ENCODE measurements at places on chromosomes 1 and 21.

- DNase-seq: no peak
Observed at GRCh38 chr1:196462086-196462485, 146.2 kb downstream of the KCNT2 start.

DNA sequence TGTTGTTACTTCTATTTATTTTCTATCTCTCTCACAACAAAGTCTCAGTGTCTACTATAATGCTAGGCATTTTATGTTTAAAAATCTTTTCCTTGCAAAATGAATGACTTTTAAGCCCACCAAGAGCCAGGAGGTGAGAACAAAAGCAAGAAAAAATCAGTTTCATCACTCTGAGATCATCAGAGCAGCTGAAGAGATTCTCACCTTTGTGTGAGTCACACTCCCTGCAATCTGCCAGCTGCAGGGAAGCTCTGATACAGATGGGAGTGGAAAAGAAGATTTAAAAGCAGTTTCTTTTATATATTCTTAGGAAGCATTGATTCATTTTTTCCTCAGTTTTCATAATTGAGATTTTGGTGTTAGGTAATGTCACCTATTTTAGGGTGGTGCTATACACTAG lies 107.6 kb downstream of the LHX9 start:
- no peak for DNase-seq

DNA sequence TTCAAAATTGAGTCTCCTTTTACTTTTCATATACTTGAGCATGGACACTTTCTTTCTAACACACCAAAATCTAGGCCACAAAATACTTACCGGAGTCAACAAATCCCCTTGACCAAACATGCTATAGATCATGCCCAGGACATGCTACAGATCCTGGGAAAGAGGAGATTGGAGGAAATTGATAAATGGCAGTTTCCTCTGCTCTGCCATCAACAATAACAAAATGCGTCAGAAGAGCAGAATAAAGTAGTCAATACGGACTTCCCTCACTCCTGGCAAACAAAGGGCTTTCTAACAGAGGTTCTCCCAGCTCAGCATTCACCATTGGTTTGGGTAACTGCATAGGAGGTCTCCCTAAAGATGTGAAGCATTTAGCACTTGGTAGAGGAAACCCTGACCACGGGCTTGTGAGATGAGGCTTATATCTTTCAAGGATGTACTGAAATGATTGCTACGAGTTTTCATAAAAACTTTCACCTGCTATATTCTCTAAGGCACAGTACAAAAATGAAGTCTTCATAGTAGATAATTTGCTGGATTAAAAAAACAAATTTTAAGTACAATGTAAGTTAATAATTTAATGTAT lies 283.8 kb upstream of the RUNX1 start:
- DNase-seq: no peak

DNA sequence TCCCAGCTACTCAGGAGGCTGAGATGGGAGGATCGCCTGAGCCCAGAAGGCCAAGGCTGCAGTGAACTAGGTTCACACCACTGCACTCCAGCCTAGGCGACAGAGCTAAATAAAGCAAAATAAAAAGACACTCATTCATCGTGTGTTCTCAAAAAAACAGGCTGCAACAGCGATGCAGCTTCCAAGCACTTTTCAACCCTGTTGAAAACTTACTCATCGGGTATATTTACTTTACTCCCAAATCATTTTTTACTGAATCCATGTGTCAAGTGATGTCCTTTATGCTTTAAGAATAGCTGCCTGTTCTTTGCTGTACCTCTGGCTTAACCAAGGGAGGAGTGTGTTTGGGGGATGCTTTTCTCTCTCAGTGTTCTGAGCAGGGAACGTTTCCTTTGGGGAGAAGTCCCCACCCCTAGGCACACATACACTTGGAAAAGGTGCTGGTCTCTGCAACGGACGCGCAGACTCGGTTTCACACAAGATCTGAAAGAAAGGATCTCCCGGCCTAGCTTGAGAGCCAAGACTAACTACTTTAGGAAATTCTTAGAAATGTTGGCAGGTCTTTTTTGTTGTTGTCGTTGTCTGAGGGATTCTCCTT lies 1.4 kb downstream of the MAP1LC3C start:
- no peak for DNase-seq

GRCh38 chr1:206550446-206550845 lies 43.1 kb downstream of the RASSF5 start:
- DNase-seq: no peak

- DNase-seq: peak; percentile 84
Observed at GRCh38 chr1:179121159-179121938, 39.5 kb downstream of the TOR3A start.

DNA sequence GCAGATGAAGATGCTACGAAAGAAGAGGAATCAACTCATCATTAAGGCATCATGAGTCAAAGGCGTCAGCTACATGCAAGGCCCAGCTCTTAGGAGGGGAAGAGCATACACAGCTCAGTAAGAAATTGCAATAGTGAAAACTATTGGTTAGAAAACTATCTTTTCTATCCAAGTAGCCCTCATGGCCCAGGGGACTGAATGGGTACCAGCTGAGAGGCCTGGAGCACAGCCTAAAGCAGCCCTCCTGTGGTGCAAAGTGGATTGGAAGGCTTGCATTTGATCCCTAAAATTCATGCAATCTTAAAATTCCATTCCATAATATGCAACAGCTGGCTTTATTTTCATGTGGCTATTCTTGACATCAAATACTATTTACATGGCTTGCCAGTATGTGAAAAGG lies 251.8 kb upstream of the USP24 start:
- DNase-seq: no peak

- no peak for DNase-seq
Observed at GRCh38 chr1:156410740-156411139, 41.7 kb downstream of the RHBG start.

DNA sequence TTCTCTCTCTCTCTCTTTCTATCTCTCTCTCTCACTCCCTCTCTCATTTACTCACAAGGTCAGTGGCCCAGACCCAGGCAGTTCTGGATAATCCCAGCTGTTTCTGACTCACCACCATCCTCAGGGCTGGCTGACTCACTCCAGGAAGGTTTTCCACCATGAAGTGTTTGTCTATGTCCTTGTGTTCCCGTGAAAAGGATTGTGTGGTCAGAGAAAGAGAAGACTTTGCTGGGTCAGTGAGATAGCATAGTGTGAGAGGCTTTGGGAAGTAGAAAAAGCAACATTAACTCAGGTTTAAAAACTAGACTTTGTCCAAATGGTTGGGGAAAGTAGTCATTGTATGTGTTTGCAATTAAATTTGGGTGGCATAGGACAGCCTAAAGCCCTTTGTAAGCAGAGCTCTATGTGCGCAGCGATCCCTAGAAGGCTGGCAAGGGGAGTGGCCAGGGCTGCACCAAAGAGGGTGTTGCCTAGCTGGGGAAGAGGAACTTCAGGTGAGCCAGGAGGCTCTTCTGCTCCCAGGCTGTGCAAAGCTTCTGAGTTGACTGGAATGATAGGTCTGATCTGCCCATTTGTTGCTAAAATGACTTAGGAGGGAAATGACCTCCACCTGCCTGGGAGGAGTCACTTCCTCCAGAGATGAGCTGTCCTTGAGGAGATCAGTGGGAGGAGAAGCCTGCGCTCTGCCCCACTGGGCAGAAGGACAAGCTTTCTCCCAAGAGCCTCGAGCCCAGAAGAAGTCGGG lies 4.9 kb upstream of the CAPN2 start:
- no peak for DNase-seq

- DNase-seq: no peak
Observed at GRCh38 chr1:160826546-160826945, 30.6 kb downstream of the LY9 start.

DNA sequence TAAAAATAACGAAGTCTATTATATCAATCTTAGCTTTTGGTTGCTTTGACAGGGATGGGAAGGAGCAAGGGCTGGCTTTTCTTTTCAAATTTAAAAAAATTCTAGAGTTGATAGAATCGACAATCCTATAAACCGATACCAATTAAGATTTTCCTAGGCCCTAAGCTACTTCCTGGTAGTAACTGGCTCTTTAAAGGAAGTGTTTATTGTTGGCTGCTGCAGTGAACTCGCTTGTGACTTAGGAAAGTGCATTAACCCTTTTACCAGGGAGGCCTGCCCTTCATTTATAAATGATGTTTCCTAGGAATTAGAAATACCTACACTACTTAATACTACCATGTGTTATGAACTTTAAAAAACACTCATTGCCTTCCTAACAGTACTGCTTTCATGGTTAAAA lies 33.2 kb downstream of the ATP5PF start:
- no peak for DNase-seq

GRCh38 chr1:53799141-53799540 lies 39.0 kb downstream of the NDC1 start:
- DNase-seq: no peak

DNA sequence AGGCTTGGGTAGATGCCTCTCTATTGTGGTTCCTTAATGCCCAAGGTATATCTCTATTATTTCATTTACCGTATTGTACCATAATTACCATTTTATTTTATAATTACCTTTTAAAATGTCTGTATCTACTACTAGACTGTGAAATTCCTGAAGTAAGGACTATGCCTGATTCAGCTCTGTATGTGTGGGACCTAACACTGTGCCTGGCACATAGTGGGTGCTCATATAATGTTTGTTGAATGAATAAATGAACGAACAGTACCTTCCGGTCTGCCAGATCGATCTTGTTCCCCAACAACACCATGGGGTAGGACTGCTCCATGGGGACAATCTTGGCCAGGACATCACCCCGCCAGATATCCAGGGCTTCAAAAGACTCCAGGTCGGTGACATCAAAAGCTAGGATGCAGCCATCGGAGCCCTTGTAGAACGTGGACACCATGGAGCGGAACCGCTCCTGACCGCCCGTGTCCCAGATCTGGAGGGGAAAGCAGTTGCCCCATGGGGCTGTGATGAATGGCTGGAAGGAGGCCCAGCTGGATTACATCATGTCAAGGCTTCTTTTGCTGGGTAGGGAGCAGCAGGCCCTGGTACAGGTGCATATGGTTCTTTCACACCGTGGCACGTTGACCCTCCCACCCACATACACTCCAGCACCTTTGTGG lies 10.8 kb downstream of the RAB7B start:
- DNase-seq: no peak

- no peak for DNase-seq
Observed at GRCh38 chr1:246261639-246262038, 245.4 kb downstream of the SMYD3 start.

DNA sequence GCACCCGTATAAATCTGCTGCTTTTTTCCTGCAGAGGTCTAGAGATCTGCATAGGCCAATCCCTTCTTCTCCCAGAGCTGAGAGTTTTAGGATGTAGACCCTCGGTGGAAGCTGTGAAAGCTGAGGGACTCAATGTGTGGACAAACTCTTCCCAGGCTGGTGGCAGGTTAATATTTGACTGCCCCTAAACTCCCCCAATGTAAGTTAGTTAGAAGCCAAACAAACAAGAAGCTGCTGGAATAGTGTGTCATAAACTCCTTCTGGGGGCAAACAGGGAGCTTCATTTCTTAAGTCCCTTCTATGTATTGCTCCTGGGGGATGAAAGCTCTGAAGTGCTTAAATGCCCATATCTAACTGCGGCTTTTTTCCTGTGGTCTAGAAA lies 72.3 kb downstream of the SCMH1 start:
- no peak for DNase-seq

DNA sequence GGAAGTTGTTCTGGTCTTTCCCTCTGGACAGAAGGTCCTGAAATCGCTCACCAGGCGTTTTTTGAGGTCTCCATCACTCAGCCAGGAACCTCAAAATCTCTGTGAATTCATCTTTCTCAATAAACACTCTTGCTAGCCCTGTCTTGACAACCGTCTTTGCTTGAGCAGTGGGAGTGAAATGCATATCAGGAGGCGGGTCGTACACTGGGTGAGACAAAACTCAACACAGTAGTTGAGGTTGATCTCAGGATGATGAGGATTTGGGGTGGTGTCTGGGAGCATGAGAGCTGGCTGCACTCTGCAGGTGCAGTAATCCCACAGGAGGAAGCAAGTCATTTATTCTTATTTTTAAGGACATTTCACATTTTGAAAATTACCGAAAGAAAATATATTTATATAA lies 1.9 kb downstream of the GPR25 start:
- no peak for DNase-seq

- DNase-seq: no peak
Observed at GRCh38 chr1:66197785-66198184, 336.2 kb upstream of the SGIP1 start.

GRCh38 chr21:15820852-15821379 lies 91.1 kb downstream of the USP25 start:
- DNase-seq: no peak

- DNase-seq: no peak
Observed at GRCh38 chr1:171807556-171807955, 26.1 kb downstream of the METTL13 start.

DNA sequence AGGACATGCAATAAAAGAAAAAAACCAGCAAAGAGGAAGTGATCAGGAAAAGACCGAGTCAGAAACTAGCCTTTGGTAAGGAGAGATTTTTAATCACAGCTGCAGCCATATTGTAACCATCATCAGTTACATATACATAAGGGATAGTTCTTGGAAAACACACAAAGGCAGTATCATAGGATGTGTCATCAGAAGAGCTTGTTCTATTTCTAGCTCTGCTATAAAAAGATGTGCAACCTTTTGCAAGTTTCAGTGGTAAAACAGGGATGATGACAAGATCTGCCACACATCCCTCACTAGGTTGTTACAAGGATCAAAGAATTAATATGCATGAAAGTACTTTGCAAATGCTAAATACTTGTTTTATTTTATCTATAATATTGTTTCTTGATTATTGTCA lies 342.0 kb downstream of the VAV3 start:
- DNase-seq: no peak

- DNase-seq: no peak
Observed at GRCh38 chr1:234127026-234127671, 222.7 kb downstream of the SLC35F3 start.

DNA sequence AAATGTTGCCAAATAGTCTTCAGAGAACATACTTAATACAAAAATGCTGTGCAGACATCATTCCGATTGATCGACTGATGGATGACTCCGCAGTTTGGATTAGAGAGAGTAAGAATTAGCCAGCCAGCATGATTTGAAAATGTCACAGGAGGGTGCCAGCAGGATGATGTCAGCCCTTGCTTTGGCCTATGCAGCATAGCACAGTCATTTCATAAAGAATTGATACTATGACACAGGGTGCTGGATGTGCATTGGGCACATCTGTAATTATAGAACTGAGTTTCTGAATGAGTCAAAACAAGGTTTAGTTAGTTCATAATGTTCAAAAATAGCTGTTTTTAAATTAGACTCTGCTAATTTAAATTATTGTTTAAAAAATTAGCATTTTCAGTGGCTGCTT lies 21.6 kb upstream of the TRAF5 start:
- no peak for DNase-seq

Measured in NAMALWA (cell line).